ENCODE measurements at places on chromosomes 2 and 18. TPM values are rescaled to one million over a fixed set of nuclear protein-coding genes. Genes with fewer than 3 reads are reported as not detected.

SERPINB10 gene
- total RNA-seq, result not detected

TMEM198 gene
- total RNA-seq, result not detected

NDC80 gene
- 0.29 TPM for total RNA-seq

IL36B gene
- total RNA-seq, result not detected

SH3RF3 gene
- total RNA-seq, result 8.7 TPM

SCYGR2 gene
- total RNA-seq, result not detected

FAM161A gene
- 8.8 TPM for total RNA-seq

MRPL19 gene
- total RNA-seq, result 64.0 TPM

SAG gene
- total RNA-seq, result not detected

ITGA4 gene
- total RNA-seq, result 112 TPM

DSC3 gene
- total RNA-seq, result 15.7 TPM

NEU4 gene
- total RNA-seq, result not detected

FAM124B gene
- total RNA-seq, result 7.3 TPM

TXNDC2 gene
- 0.24 TPM for total RNA-seq

GPAT2 gene
- total RNA-seq, result 5.4 TPM

FLACC1 gene
- 2.0 TPM for total RNA-seq

FBXO41 gene
- total RNA-seq, result 0.29 TPM

Data from uterus (tissue), 4 donors.